ENCODE measurements at places on chromosomes 6 and 20. TPM values are rescaled to one million over a fixed set of nuclear protein-coding genes. Genes with fewer than 3 reads are reported as not detected.
A peak's percentile ranks its signal among the peaks of the same experiment; 100 is the strongest.

- no peak for DNase-seq
These were observed 58.3 kb upstream of the PDE10A start for GRCh38 chr6:165721356-165721755.

GRCh38 chr6:167136376-167136775 is 13.5 kb downstream of the CCR6 start:
- DNase-seq, result no peak

DNA sequence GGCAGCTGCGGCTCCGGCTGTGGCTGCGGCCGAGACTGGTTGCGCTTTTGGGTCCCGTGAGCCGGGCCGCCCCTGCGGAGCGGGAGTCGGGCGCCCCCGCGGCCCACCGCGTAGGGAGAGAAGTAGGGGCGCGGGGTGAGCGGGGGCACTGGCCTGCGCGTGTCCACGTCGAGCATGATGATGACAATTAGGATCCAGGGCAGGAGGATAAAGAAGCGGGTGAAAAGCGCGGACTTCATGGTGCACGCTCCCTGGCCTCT is 739 bp downstream of the B3GAT2 start:
- no peak for DNase-seq

DNA sequence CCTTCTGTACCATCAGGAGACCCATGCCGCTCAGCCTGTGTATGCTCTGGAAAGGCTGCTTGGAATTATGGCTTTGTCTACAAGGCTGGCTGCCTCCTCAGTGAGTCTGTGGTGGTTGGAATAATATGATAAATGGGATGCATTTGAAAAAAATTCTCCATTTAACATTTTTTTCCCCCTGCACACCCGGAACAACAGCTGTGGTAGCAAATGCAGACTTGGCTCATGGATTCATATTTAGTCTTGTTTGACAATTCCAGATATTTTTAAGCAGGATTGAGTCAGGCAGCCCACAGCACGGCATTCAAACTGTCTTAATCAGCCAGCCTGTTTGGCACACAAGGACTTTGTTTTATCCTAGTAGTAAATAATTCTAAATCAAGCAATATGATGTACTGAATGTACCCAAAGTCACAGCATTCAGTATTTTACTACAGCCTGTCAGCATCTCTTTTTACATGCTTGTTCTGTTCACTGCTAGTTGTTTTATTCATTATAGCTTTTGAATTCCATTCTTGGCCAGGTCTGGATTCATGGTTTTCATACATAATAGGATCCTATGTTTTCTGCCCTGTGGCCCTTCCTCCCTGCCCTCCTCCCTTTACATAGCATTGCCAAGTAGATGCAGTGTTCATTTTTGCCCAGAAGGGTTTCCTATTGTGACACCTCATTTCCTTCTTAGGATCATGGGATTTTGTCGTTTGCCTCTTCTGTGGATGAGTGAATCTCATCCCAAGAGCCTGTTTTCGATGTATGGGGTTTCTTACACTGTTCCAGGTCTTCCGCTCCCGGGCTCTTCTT is 68.1 kb downstream of the LRRC1 start:
- DNase-seq, result peak; percentile 51

- no peak for DNase-seq
These were observed 24.0 kb upstream of the LRRC1 start for GRCh38 chr6:53770780-53771249.

GRCh38 chr6:111122458-111123286 is 35.4 kb downstream of the SLC16A10 start:
- DNase-seq, result no peak

DNA sequence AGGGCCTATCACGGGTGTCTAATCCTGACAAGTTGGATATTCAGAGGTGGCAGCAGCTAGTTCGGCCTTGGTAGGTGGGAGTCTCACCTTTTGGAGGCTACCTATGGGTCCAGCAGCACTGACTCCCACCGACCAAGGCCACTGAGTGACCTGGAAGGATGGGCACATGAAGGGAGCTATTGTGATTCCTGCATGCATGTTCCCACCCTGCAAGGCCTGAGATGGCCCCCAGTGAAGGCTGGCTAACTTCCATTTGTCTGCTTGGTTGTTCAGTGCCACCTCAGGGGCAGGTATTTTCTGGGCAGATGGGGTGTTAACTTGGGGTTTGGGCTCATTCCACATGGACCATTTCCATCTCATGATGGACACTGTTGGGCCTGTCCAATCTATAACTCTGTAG is 18.4 kb upstream of the MICA start:
- DNase-seq, result no peak

DNA sequence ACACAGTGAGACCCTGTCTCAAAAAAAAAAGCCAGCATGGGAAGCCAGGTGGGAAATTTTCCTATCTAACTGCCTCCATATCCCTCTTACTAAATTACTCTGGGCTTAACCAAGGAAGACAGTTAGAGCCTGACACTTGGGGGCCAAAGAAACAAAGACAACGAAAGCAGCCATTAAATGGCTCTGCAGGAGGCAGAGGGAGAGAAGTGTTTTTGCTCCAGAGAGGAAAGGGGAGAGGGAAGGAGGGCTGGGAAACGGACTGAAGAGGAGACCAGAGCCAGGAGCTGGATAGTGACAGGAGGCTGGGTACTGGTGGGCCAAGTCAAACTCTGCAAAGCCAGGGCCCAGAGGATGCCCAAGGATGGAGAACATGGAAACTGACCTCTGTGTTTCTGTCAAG is 10.7 kb upstream of the TGIF2 start:
- no peak for DNase-seq

DNA sequence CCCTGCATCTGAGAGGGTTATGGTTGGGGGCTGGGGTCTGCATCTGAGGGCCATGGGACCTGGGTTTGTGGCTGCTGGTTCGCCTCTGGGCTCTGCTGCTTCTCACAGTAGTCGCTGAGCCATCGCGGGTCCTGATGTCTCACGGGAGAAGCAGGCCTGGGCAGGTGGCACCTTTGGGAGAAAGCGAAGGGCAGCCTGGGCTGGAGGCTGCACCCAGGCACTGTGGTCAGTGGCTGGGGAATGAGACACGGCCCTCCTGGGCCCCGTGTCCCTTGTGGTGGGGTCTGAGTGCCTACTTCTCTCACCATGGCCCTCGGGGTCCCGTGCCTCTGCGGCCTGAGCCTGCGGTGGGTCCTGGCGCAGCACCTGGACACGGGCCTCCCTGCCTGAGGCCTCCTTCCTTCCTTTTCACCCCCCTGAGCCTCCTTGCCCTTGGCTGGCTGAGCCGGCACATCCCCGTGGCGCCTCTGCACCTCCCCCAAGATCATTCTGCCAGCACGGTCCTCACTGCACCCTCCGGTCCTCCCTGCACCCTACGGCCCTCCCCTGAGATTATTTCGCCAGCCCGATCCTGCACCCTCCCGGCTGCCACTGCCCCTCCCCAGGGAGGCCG is 206.0 kb downstream of the ERMARD start:
- no peak for DNase-seq

GRCh38 chr20:47102629-47103028 is 208.0 kb downstream of the EYA2 start:
- no peak for DNase-seq

GRCh38 chr20:4694076-4694475 is 27.6 kb upstream of the PRND start:
- no peak for DNase-seq

GRCh38 chr6:163761481-163761880 is 347.0 kb downstream of the QKI start:
- DNase-seq, result no peak

GRCh38 chr6:159125014-159125609 is 44.1 kb upstream of the FNDC1 start:
- no peak for DNase-seq

DNA sequence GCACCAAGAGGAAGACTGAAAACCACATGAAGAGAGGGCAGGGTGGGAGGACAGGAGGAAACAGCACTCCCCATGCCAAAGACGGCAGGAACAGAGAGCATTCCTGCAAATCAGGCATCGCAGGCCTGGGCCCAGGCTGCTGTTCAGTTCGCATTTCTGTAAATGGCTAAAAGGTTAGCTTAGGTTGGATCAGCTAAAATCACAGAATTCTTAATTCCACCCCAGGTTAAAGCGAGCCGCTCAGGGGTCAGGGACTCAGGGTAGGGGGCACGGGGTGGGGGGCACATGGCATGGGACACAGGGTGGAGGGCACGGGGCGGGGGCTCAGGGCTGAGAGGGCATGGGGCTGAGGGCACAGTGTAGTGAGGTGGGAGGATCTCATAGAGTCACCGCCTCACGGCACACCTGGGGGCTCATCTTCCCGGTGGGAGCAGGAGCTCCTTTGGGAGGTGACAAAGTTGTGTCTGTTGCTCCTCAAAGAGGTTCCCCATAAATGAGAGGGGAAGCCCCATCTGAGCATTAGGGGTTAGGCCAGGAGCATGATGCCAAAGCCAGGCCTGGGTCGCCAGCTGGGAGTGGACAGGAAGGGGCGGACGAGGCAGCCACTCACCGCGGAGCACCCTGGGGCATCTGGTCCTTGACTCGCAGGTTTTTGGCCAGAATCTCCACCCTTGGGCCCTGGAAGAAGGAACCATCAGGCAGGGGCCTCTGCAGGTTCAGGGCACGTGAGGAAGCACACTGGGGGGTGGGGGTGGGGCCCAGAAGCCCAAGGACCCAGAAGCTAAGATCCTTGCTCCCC is 200.7 kb downstream of the PREX1 start:
- no peak for DNase-seq

DNA sequence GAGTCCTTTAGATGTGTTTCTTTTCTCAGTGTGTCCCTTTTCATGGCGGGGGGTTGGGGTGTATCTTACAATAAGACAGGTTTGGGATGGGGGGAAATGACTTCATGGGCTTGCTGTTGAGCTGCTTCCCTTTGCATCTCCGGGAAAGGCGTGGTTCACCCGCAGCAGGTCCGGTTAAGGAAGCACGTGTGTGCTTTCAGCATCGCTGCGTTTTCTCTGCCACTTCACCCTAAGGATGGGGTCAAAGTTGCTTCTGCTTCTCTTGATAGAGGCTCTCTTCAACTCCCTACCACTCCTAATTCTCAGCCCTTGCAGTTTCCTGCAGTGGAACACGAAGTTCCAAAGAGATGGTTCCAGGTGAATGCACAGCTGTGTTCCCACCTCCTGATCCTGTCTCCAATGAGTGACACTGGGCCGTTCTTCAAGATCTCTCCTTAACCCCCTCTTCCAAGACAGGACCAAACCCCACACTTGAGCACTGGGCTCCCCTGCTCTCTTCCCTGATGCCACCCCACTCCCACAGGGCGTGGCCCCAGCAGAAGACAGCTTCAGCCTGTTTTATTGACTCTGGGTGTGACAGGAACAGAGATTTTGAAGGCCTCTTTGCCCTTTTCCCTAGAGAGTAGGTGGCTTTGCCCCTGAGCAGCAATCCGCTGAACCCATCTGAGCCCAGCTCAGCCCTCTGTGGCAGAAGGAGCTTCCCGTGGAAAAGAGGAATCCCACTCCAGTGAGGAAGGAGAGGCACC is 85.2 kb downstream of the PLEKHG1 start:
- DNase-seq, result no peak

- no peak for DNase-seq
These were observed 7.9 kb downstream of the TAAR1 start for GRCh38 chr6:132651062-132651461.

- DNase-seq, result no peak
These were observed 63.9 kb downstream of the KCNS1 start for GRCh38 chr20:45037050-45037449.

DNA sequence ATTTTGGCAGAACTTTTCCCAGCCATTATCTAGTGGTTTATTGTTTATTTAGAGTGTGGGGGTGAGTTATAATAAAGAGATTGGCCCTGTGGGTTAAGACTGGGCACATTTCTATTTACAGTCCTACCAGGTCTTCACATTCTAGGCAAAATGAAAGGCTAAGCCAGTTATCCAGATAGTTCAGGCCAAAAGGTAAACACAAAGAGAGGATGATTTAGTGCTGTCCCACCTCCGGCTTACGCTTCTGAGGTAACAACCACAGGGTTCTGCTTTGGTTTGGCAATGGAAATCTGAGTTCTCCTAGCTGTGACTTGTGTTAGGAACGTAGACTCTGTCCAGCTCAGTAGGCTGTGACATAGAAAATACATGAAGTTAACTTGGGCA is 50.3 kb upstream of the PTPRK start:
- no peak for DNase-seq

DNA sequence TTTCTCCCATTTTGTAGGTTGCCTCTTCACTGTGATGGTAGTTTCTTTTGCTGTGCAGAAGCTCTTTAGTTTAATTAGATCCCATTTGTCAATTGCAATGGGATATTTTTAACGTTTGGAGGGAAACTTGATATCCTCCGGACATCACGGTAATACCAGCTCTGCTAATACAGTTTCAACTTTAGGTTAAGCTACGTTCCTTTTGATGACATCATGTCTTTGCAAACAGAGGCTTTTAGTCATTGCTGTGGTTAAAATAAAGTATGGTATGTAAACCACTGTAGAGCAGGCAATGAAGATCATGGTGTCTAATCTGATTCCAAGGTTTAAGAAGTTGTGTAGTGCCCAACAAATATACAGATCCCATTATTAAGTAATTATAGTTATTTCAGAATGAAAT is 168.0 kb upstream of the CHD6 start:
- no peak for DNase-seq

DNA sequence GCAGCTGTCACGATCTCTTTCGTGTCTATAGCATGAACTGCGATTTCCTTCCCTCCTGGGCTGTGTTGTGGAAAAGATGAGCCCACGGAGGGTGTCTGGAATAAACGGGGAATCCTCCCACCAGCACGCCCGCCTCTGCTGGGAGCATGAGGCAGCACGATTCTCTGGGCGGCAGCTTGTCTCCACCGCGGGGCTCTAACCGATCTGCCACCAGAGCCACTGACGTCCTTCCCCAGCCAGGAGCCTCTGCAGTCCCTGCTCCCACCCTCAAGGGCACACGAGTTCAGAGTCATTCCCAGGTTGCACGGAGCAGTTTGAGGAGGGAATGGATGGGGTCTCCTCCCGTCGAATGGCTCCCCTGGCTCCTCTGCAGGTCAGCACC is 197.6 kb downstream of the DLL1 start:
- no peak for DNase-seq

DNA sequence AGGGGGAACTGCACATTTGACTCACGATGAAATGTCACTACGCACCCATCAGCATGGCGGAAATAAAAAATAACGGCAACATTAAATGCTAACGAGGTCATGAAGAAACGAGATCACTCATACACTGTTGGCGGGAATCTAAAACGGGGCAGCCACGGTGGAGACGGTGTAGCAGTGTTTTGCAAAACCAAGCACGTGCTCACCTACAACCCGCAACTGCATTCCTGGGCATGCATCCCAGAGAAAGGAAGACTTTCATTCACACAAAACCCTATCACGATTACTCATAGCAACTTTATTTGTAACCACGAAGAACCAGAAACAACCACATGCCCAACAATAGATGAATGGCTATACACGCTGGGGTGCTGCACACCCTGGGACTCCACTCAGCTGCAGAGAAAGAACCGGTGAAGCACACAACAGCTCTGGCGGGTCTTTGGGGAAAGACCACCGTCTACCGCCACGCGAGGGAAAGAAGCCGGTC is 77.0 kb downstream of the YTHDF1 start:
- no peak for DNase-seq

GRCh38 chr20:56840716-56841261 is 211.7 kb downstream of the TFAP2C start:
- DNase-seq, result no peak

The LAMA4 gene
- total RNA-seq, result 87.5 TPM

The GPSM3 gene
- 81.7 TPM for total RNA-seq

The ECT2L gene
- total RNA-seq, result not detected

The NECAB3 gene
- 72.9 TPM for total RNA-seq

The MAS1 gene
- total RNA-seq, result not detected

The DSTN gene
- 504 TPM for total RNA-seq

The CST7 gene
- 2.4 TPM for total RNA-seq

The PRDM1 gene
- 11.1 TPM for total RNA-seq

Measured in left lung (tissue), 14 donors.